ENCODE measurements at places on chromosomes 12 and 14. TPM values are rescaled to one million over a fixed set of nuclear protein-coding genes. Genes with fewer than 3 reads are reported as not detected.

GRCh38 chr12:64890873-64891468 is 66.5 kb downstream of the TBC1D30 start:
- H3K4me3 ChIP-seq: no peak overlapping the region
- DNase-seq: no peak
- H3K27me3 ChIP-seq: no peaks in the 10 kb centered on the region
- no peaks in the 10 kb centered on the region for H3K4me1 ChIP-seq
- no peaks in the 10 kb centered on the region for H3K36me3 ChIP-seq
- no peak overlapping the region for H3K27ac ChIP-seq

- peaks cover 38% of the 10 kb centered on the region for H3K36me3 ChIP-seq
- H3K4me3 ChIP-seq: no peak overlapping the region
- DNase-seq: no peak
- no peak overlapping the region for H3K27ac ChIP-seq
- peaks cover 3% of the 10 kb centered on the region for H3K4me1 ChIP-seq
- no peaks in the 10 kb centered on the region for H3K27me3 ChIP-seq
Measured at GRCh38 chr14:71716041-71716772, 216.0 kb upstream of the RGS6 start.

GRCh38 chr12:121917950-121918678 is at the start of gene CFAP251:
CFAP251 (plus strand) TSS chr12:121918592; CDS start chr12:121921306, 2,714 bp downstream.
- DNase-seq: peak; percentile 99
- peaks cover 38% of the 10 kb centered on the region for H3K36me3 ChIP-seq
- H3K4me3 ChIP-seq: peak within 1 kb of the TSS; percentile 77
- H3K27me3 ChIP-seq: no peaks in the 10 kb centered on the region

DNA sequence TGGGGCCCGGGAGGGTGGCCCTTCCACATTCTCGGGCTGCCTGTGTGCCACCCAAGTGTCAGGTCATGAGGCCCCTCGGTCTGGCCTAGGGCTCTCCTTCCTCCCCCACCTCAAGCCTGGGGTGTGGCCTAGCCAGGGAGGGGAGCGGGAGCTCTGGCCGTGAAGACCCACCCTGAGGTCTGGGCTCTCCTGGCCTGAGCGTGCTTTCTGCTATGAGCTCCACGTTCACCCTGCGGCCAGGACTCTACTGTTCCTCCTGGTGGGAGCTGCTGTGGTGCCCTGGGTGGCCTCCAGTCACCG is 12.0 kb downstream of the PACS2 start:
- peak; percentile 53 for DNase-seq
- H3K27me3 ChIP-seq: no peaks in the 10 kb centered on the region
- no peaks in the 10 kb centered on the region for H3K36me3 ChIP-seq
- no peak overlapping the region for H3K27ac ChIP-seq
- H3K4me3 ChIP-seq: no peak overlapping the region

DNA sequence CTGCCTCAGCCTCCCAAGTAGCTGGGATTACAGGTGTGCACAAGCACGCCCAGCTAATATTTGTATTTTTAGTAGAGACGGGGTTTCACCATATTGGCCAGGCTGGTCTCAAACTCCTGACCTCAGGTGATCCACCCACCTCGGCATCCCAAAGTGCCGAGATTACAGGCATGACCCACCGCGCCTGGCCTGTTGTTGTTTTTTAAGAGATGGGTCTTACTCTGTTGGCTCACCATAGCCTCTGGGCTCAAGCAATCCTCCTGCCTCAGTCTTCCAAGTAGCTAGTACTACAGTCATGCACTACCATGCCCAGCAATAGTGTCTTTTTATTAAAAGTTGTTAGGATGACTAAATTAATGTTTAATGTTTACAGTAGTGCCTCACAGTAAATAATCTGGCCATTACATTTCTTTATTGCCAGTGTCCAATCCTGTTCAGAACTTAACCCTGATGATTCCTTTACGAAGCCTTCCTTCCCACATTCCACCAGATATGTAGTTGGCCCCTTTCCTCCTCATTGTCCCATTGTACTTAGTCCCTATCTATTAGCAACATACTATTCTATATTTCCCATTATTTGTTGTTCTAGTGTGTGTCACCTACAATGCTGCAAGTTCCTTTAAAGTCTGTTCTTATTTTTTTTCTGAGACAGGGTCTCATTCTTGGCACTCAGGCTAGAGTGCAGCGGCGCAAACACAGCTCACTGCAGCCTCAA is 8.8 kb upstream of the SMARCC2 start:
- H3K4me1 ChIP-seq: no peaks in the 10 kb centered on the region
- no peak for DNase-seq
- H3K4me3 ChIP-seq: no peak overlapping the region
- no peak overlapping the region for H3K27ac ChIP-seq

GRCh38 chr12:17591005-17591681 is 498.9 kb downstream of the RERGL start:
- H3K4me1 ChIP-seq: no peaks in the 10 kb centered on the region
- no peak overlapping the region for H3K27ac ChIP-seq

MIP gene
- not detected for total RNA-seq
